IPS DF 19.7 (cell line): ENCODE measurements at places on chromosomes 4 and X.

GRCh38 chrX:47030339-47030738 is 47.9 kb upstream of the RGN start:
- no peak for DNase-seq

DNA sequence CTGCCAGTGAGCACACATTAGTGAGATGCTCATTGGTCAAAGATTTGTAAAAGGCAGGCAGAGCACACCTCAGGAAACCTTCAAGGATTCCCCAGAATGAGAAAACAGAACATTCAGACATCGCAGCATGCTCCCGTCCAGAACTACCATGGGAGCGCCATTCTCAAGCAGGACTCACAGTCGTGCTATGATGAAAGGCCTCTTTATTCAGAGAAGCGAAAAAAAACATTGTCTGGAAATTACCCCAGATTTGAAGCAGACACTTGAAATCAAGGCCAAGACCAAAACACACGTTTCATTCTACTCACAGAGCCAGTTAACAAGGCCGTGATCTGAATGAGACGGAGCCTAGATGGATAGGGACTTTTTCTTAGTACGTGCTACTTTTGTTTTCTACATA is 961.8 kb upstream of the TENM3 start:
- no peak for DNase-seq

GRCh38 chrX:40434947-40435346 is 145.8 kb upstream of the ATP6AP2 start:
- DNase-seq = peak; percentile 15

- DNase-seq = peak; percentile 81
Measured at GRCh38 chrX:113929004-113929403, 654.9 kb upstream of the HTR2C start.

- no peak for DNase-seq
Measured at GRCh38 chrX:86714441-86714840, 566.2 kb downstream of the DACH2 start.

DNA sequence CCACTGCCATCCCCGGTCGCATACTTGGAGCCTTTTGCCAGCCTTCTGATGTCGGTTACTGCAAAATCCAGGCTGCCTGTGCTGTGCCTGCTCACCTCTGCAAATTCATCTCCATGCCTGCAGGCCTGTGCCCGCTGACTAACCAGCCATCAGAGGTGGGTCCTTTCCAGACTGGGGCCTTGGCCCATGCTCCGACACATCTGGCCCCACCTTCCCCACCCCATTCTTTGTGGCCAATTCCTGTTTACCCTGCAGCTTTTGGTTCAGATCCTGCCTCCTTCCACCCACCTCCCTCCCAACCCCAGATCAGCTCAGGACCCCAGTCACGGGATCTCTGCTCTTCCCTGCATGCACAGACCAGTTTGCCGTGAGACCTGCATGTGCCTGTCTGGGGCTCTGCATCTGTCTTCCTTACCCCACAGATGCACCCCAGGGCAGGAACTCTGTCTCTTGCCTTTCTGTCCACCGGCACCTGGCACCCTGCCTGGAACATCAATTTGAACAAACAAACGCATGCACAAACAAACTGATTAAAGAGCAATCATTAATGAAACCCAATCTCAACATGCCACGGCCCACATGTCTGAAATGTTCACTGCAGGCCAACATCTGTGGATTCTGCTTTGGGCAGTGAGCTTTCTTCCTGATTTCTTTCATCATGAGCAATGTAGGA is 112.8 kb upstream of the PSAPL1 start:
- no peak for DNase-seq

- no peak for DNase-seq
Measured at GRCh38 chr4:28523681-28524190, 1663.1 kb downstream of the STIM2 start.

GRCh38 chr4:107989162-107989536 is 540 bp upstream of the HADH start:
- DNase-seq = no peak

GRCh38 chr4:82989575-82990429 is 20.8 kb downstream of the LIN54 start:
- DNase-seq = no peak

DNA sequence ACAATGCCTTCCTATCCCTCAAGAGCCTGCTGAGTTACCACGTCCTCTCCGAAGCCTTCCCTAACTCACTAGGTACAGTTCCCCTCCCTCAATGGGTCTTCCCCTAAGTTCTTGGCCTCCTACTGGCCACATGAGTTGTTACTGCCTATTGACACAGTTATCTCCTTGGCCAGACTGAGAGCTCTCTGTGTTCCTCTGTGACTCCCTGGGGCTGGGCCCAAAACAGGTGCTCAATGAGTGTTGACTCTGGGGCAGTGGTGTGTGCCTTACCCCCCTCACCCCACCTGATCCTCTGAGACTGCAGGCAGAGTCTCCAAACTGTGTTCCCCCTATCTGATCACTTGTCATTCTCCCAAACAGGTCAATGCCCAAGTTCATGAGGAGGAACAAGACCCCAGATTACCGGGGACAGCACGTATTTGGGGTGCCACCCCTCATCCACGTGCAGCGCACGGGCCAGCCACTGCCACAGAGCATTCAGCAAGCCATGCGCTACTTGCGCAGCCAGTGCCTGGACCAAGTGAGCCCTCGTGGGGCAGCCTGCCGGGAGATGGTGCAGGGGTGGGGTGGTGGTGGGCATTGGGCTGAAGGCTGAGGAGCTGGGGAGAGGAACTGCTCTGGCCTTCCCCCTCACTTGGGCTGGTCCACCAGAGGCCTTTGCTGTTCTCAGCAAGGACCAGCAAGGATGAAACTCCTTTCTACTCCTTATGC is 72.6 kb downstream of the STARD8 start:
- DNase-seq = no peak

DNA sequence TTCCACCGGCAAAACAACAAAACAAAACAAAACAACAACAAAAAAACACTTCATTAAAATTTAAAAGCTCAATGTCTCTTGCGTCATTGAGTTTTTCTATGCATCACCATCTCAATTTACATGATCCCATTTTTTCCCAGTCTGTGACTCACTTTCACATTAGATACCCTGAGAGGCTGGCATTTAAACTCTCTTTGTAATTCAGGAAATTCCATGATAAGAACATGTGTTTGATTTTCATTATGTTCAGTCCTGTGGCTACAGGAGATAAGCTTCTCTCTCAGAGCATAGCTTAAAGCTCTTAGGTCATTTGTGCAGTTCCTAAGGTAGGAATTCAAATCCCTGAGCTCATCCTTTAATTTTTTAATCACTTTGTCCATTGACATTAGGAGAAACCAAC is 104.6 kb downstream of the NBDY start:
- DNase-seq = no peak
